ENCODE measurements at places on chromosomes 1 and 21. TPM values are rescaled to one million over a fixed set of nuclear protein-coding genes. Genes with fewer than 3 reads are reported as not detected.

The GNAI3 gene
- 8.9 TPM for polyA plus RNA-seq

The NHLH1 gene
- not detected for polyA plus RNA-seq

The PEAR1 gene
- polyA plus RNA-seq: not detected

The RPTN gene
- not detected for polyA plus RNA-seq

The MTHFR gene
- 19.5 TPM for polyA plus RNA-seq

The WNT3A gene
- not detected for polyA plus RNA-seq

The CREB3L4 gene
- polyA plus RNA-seq: 16.9 TPM

The INSRR gene
- polyA plus RNA-seq: not detected

The FCMR gene
- 1,748 TPM for polyA plus RNA-seq

The OXCT2 gene
- not detected for polyA plus RNA-seq

The RXRG gene
- not detected for polyA plus RNA-seq

The PRRX1 gene
- polyA plus RNA-seq: not detected

The RGS18 gene
- polyA plus RNA-seq: 10.2 TPM

The NTRK1 gene
- polyA plus RNA-seq: not detected

The TFF3 gene
- polyA plus RNA-seq: not detected

The PYCR2 gene
- 61.2 TPM for polyA plus RNA-seq

All from naive B cell (primary cell).